Stimulated activated CD8-positive, alpha-beta memory T cell treated with anti-CD3 and anti-CD28 coated beads, Interleukin-4, amount 100 ng/mL, for 4 hours (primary cell): ENCODE measurements at places on chromosomes 5 and 9.

GRCh38 chr9:38652486-38652885 is 32.1 kb upstream of the ANKRD18A start:
- DNase-seq: no peak

DNA sequence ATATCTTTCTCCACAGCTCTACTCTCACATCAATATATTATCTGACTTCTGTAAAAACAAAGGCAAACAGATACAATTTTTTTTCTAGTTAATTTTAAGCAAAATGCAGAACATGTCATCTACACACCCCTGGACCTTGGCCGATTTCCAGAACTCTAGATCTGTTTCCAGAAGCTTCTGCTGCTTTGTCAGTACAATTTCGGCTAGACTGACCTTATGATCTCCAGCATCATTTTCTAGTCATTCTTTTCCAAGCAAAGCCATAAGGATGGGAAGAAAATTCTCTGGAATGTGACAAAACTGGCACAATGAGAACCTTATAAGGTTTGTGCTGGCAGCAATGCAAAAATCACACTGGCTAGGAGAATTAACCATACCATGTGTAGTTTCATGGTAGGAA is 132.8 kb upstream of the MPDZ start:
- DNase-seq: no peak

DNA sequence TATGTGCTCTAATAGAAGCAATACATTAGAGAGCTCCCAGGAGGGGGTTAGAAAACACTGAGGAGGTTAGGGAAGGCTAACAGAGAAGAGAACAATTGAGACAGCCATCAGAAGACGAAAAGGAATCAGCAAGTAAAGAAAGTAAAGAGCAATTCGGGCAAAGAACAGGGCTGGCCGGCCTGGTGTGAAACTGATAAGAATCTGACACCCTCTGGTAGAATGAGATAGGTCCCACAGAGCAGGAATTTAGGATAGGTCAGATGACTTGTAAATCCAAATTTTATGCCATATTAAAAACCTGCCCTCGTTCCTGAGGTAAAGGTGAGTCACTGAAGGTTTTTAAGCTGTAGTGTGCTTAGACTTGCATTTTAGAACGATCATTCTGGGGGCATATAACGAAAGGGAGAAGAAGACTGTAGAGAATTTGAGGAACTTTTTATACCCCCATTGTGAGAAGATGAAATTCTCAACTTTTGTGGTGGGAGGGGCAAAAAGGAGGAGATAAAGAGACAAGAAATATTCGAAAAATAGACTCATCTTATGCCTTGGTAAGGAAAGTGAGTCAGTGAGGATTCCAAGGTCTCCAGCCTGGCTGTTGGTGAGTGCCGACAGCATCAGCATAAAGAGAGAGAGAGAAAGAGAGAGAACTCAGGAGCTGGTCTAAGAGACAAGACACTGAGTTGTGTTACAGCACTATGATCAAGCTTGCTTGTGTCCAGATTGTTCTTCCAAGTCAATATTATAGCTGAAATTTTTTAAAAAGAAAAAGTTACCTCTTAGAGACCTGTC is 51.3 kb downstream of the TMEM167A start:
- no peak for DNase-seq

GRCh38 chr5:82074950-82075349 is 103.1 kb downstream of the ATG10 start:
- no peak for DNase-seq

GRCh38 chr5:174446988-174447387 is 277.4 kb upstream of the MSX2 start:
- DNase-seq: no peak

GRCh38 chr9:69174616-69175463 is 763 bp downstream of the TJP2 start:
- no peak for DNase-seq

GRCh38 chr5:79521156-79521555 is 7.2 kb upstream of the HOMER1 start:
- no peak for DNase-seq

DNA sequence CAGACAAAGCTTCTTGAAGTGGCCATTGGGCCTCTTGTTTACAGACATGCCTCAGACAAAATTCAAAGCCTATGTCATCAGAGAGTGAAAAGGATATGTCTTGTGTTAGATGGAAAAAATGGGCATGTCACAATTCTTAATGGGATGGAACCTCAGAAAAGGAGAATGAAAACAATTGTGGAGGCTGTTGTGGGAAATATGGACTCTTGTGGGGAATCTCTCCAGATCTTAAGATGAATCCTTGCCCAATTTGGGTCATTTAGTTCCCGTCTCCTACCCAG is 19.5 kb downstream of the SLC22A5 start:
- no peak for DNase-seq

- no peak for DNase-seq
These were observed 1.8 kb downstream of the SHB start for GRCh38 chr9:38066914-38067858.

GRCh38 chr5:10607023-10607665 is 43.3 kb downstream of the ANKRD33B start:
- no peak for DNase-seq

GRCh38 chr9:92033991-92034390 is 81.2 kb downstream of the SPTLC1 start:
- DNase-seq: no peak

DNA sequence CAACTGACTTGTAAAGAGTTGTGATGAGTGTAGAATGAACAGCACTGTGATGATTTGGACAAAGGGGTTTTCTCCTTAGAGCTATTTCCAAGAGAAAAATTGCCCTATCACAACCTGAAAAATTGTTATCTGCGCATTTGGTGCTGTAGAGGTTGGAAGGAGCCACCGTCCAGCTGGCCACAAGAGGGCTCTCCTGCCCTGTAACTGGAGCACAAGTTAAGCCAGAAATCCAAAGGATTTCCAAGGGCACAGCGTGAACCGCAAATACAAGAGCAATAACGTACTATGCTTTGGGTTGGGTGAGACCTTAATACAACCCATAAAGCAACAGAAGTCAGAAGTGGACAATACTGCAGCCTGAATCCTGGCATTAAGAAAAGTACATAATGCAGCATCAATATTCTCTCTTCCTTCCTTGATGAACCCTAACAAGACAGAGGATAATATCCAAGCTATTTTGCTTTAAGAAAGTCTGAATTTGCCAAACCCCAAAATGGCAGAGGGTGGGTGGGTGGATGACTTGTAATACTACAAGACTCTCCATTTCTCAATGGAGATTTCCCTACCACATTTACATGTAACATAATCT is 56.8 kb upstream of the SMIM32 start:
- no peak for DNase-seq

GRCh38 chr5:600886-601541 is 11.1 kb upstream of the CEP72 start:
- DNase-seq: no peak

DNA sequence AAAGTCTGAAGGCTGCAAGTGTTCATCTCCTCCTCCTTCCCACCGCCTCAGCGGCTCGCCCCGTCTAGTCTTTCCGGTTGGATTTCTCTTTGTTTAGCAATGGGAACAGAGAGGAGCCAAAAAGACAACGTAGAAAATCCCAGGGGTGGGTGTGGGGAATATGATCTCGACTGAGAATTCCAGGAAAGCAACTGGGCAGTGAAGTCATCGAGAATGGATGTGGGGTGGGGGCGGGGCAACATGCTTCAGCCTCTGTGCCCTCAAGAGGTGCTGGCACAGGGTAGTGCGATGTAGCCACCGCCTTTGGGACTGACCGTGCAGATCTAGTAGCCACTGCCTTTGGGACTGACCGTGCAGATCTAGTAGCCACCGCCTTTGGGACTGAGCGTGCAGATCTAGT is 12.9 kb downstream of the MSX2 start:
- DNase-seq: no peak

- DNase-seq: no peak
These were observed 82.3 kb downstream of the PTCD2 start for GRCh38 chr5:72402381-72402890.

- peak; percentile 81 for DNase-seq
These were observed 17.3 kb upstream of the ODF2 start for GRCh38 chr9:128438343-128439109.

GRCh38 chr5:139470821-139471300 is at the start of gene SMIM33:
SMIM33 (plus strand) TSS chr5:139471004; CDS start chr5:139471122, 118 bp downstream.
- DNase-seq: no peak

- DNase-seq: no peak
These were observed 2.1 kb upstream of the GABRB2 start for GRCh38 chr5:161548487-161549094.

- DNase-seq: no peak
These were observed 316.0 kb upstream of the PAPPA start for GRCh38 chr9:115837618-115838017.

- no peak for DNase-seq
These were observed 153.6 kb downstream of the DIRAS2 start for GRCh38 chr9:90489066-90489465.

DNA sequence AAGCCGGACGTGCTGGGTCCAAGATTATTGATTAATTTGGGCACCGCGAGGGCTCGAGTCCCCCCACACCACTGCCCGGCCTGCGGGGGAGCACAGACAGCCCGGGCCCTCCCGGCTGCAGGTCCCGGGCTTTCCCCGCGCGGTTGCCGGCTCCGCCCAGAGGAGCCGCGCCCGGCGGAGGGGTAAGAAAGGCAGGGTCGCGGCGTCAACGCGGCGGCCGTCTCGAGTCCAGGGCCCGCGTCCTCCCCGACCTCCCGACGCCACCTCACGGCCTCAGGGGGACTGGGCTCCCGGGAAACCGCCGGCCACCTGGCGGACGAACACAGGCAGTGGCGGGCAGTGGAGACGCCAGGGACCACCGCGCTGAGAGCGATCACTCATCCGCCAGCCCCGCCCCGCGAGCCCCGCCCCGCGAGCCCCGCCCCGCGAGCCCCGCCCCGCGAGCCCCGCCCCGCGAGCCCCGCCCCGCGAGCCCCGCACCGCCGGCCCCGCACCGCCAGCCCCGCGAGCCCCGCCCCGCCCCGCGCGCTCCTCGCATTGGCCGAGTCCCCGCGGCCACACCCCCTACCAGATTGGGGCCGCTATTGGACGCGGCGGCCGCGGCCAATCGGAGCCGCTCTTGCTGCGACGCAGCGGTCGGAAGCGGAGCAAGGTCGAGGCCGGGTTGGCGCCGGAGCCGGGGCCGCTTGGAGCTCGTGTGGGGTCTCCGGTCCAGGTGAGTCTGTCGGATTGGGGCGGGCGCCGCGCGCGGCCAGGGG is at the start of gene MRPL41:
Gene MRPL41, plus strand, starts transcription at position 616 of the 758 bp plus-strand sequence. CDS start 203 bp downstream, outside the sequence.
- DNase-seq: peak; percentile 69

DNA sequence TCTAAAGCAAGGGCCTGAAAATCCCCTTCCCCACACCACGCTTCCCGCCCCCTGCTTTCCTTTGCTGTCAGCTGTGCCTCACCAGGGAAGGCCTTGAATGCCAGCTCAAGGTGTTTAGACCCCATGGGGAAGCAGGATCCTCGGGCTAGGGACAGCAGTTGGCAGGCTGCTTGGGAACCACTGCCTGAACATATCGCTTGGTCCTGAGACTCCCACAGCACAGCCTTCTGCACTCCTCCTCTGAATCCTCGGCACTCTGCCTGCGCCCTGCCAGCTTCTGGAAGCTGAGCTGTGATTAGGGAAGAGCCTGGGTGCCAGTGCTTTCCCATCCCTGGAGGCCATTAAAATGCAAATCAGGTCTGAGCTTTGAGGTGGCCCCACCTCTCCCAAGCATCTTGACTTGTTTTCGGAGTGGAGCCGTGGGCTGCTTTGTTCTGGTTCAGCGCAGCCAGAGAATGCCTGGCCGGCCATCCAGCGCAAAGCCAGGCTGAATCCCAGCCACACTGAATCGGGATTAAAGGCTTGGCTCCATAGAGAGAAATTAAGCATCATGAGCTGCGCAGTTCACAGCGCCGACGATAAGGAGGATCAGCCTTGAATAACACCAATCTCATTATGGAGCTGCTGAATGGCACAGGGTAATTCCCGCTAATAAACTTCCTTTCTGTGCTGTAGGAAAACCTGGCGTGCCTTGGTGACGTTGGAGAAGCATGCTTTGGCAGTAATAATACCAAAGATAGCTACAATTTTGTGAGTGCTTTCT is 40.0 kb downstream of the AMBP start:
- no peak for DNase-seq

DNA sequence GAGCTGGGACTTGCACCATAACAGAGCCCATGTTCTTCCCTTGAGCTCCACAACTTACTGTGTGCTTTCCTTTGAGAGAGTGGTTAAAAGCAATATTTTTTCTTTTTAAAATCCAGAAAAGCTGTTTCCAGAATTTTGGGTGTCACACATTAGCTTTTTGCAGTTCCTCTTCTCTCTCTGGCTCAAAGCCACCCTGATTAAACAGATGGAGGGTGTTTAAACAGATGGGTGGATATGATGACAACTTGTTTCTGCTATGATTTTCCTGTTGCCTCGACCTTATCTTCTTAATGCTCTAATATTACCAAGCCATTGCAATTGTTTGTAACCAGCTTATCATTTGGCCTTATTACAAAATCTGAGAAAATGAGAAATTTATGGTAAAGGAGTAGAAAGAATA is 22.9 kb upstream of the CFAP95 start:
- DNase-seq: no peak

DNA sequence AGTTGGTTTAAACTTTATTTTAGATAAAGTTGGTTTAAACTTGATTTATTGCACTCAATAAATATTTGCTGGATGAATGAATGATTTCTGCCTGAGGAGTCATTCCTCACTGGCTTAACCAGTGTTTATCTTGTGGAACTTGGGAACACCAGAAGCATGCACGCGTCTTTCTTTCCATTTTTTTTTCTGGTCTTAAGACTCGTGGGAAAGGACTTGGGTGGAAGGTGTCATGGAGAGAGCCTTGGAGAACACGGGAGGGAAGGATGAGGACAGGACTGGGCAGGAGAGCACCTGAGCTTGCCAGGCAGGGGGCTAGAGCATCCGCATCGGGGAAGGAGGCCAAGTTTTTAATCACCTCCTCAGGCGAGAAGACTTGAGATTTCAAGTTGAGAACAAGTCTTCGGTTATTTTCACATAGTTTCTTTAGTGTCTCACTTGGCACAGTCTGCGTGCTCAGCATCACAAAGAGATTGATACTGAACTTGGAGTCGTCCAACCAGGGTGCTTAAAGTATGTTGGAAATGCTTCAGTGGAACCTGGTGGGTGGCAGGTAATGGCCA is 144.2 kb downstream of the PDZD2 start:
- no peak for DNase-seq

DNA sequence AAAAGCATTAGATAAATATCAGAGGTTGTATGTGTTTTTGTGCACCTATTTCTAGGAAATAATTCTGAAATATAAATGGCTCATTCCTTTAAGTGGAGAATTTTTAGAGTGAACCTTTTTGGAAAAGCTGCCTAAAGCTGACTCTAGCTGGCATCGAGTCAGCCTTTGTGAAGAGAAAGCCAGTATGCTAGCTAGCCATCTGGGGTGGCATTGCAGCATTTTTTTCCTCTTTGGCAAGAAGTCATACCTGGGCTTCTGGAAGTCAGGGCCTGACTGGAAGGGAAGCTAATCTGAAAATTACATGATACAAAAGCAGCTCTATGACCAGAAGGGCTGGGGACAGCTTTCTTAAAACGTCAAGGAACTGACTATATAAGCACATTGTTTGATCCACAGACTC is 19.7 kb downstream of the ANP32B start:
- no peak for DNase-seq

GRCh38 chr5:585962-586628 is 26.0 kb upstream of the CEP72 start:
- no peak for DNase-seq

DNA sequence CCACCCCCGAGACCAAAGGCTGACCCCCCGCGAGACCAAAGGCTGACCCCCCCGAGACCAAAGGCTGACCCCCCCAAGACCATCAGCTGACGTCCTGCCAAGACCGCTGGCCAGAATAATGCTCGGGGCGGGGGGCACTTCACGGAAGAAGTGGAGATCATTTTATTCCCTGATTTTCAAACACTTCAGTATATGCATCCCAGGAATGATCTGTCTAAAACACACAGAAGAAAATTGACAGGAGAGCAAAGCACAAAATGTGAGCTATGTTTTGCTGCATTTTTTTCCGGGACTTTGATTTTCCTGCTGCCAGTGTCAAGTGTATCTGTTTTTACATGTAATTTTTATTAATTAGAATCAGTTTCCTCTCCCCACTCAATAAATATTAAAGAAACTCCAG is 67.1 kb downstream of the ADAMTS2 start:
- DNase-seq: no peak
